Stimulated activated CD4-positive, alpha-beta T cell treated with anti-CD3 and anti-CD28 coated beads, Interleukin-12 subunit alpha, Interleukin-12 subunit beta, amount 100 ng/mL, for 48 hours (primary cell): ENCODE measurements at places on chromosomes 16 and 17.

DNA sequence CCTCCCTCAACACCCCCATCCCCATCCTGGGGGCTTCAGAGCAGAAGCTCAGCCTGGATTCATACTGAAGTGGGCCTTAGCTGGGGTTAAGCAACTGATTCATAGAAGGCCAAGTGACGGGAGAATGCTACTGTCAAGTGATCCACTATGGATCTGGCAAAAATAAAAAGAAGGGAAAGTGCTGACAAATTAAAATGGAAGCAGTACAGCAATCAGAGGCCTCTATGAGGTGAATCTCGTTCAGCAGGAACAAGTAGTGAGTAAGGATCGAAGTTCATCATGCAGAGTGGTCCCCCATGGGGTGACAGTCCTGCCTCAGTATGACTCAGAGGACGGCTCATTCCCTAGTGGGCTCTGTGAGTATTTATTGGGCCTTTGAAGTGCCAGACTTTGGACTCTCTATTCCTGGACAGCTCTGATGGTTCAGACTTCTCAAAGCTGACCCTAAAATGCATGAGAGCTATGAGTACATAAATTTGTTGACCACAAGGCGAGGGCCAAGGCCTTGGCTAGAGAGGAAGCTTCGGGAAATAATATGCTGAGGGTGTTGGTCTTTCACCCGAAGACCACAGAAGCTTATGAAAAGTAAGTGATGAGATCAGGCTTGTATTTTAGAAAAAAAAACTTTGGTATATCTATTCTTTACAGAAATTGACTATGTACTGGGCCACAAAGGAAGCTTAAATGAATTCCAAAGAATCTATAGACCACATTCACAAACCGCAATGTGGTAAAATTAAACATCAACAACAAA is 5.3 kb upstream of the NSMCE1 start:
- no peak for DNase-seq

DNA sequence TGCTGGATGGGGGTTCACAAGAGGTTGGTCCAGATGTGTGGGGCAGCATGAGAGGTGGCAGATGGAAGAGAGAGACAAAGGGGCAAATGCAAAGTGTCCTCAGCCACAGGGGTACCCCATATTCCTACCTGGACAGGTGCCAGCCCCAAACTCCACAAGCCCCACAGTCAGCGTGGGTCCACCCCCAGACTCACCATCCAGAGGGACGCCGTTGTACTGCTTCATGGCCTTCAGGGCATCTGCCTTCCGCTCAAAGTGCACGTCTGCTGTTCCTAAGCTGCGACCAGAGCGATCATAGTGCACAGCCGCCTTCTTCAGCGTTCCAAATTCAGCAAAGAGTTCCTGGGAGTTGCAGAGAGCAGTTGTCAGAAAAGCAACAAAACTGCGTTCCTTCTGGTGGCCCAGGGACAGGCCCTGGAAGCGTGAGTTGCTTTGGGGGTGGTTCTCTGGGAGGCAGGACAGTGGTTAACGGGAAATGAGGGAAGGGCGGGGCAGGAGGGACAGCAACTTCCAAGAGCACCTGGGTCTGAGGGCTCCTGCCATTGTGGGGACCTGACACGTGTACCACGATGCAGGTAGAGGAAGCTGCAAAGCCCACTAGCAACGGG is 2.3 kb downstream of the ALYREF start:
- no peak for DNase-seq

GRCh38 chr16:14399378-14400284 is 230.4 kb downstream of the PARN start:
- no peak for DNase-seq

DNA sequence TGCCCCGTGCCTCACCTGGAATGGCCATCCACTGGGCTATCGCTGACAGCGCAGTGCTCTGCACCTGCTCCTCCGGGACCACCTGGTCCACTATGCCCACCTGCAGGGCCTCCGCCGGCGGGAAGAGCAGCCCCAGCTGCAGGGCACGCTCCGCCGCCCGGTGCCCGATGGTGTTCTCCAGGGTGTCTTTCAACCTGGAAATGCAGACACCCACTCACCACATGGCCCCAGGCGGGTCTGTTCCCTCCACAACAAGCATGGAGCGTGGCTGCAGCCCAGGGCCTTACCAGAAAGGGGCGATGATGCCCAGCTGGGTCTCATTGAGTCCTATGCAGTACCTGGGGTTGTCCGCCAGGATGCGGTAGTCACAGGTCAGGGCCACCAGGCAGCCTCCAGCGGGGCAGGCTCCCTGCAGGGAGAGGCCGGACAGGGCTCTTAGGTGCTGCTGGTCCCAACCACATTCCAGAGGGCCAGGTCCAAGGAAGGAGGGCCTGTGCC is 6.8 kb downstream of the DNASE1L2 start:
- DNase-seq = no peak

DNA sequence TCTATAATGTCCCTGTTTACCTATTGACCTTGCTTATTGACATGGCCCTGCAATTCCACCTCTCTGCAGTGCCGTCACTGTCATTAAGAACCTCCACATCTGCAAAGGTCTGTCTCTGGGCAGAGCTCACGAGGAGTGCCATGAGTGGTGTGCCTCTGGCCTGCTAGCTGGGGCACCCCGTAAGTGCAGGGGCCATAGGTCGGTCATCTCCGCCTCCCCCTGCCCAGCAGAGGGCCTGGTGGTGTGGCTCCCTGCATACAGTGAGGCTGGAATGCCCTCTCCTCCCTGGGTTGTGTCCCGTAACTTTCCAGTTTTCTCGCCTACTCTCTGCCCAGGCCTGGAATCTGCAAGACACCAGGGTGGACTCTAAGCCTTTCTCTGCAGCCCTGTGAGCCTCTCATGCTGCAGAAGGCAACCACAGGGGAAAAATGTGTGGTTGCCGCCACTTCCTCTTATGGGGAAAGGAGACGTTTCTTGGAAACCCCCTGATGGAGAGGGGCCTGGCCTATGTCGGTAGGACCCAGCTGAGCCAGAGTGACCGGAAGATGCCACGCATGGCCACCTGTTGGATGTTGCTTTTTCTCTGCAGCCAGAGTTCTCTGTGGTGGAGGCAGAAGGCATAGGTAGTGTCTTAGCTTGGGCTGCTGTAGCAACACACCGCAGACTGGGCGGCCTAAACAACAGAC is 2.7 kb upstream of the SNX20 start:
- peak; percentile 48 for DNase-seq

GRCh38 chr16:27066668-27067537 is at the start of gene C16orf82:
TSS of gene C16orf82 (plus strand) at chr16:27066927.
- no peak for DNase-seq

GRCh38 chr16:74304164-74304834 is 7.7 kb downstream of the PSMD7 start:
- DNase-seq = no peak

- DNase-seq = no peak
Observed at GRCh38 chr16:72829846-72830775, 217.8 kb downstream of the ZFHX3 start.

DNA sequence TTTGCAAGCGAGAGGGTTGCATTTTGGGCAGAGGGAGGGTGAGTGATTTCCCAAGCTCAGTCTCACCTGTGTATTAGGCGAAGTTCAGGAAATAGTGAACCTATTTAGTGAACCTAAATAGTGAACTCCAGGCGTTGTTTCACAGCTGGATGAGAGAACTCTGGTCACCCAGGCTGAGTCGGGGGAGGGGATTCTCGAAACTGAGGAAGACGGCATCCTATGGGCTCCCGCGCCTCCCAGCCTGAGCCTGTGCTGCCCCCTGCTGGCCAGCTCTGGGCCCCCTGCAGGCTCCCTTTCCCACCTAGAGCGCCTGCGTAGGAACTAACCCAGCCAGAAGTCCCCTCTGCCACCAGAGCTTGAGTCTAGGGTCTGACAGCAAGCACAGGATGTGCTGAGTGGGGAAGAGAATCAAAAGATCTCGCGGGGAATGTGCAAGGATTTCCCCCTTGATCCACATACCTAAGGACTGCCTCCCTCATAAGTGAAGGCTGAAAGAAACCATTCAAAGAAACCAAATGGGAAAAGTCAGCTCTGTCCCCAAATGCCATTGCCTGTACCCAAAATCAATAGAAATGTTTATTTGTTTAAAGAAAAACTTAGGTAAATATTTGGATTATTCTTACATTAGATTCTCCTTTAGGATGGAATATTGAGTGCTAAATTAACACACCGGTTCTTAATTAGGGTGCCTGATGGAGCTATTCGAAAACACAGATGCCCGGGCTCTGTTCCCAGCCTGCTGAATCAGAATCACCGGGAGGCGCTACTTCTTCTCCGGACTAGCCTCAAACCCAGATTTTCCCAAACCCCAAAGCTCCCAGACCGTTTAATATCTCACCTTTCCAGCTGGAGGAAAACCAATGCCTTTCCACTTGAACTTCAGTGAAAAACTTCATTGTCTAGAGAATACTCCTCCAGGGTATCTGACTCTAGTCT is 14.8 kb upstream of the MARVELD3 start:
- peak; percentile 57 for DNase-seq

GRCh38 chr17:17682737-17683680 is 1.8 kb downstream of the RAI1 start:
- peak; percentile 49 for DNase-seq

DNA sequence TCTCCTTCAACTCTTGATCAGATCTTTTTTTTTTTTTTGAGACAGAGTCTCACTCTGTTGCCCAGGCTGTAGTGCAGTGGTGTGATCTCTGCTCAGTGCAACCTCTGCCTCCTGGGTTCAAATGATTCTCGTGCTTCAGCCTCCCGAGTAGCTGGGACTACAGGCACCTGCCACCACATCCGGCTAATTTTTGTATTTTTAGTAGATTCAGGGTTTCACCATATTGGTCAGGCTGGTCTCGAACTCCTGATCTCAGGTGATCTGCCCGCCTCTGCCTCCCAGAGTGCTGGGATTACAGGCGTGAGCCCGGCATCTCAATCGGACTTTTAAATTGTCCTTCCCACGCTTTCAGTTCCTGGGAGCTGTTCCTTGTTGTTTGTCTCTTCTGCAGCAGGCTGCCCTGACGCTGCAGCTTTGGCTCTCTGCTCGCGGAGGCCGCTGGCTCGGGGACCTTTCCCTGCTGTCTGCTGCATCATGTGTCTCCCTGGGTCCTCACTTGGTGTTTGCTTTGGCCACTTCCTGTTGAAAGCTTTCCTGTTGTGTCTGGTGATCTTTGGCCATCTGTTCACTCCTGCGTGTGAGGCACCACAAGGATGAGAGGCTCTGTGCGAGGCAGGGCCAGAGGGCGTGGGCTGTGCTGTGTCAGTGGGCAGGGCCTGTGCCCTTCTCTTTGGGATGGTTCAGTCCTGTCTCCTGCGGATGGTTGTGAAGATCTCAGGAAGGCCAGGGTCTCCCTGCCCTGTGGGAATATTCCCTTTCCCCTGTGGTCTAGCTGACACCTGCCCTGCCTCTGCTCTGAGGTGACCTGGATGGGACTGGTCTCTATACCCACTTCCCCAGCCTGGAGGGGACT is 18.4 kb upstream of the CAPN15 start:
- DNase-seq = no peak

DNA sequence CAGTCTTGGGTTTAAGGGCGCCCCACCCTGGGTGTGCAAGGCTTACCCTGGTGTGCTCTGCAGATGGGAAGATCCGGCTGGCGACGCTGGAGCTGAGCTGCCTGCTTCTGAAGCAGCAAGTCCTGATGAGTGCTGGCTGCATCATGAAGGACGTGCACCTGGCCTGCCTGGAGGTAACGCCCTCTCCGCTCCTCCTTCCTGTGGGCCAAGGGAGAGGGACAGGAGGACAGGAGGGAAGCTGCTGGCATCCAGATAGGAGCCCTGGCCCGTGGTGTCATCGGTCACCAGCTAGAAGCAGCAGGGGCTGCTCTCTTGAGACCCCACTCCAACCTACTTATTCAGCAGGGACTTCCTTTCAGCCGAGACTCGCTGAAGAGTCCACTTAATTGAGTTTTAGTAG is 97.8 kb downstream of the CLEC16A start:
- no peak for DNase-seq

DNA sequence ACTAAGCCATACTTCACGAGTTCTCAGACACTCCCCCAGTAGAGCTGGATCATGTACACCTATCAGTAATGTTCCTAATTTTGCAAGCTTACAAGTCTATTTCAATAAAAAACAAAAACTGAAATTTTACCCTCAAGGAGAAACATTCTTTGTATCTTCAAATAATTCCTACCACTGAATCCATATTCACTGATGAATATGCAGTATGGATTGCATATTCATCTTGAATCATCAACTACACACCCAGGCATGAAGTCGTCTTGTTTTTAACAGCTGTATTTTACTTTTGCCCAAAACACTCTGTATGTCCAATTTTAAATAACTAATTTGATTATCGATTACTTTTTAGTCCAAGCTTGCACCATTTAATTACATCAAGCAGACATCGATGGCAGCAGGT is 31.8 kb downstream of the ZDHHC7 start:
- DNase-seq = no peak

- DNase-seq = no peak
Observed at GRCh38 chr16:13168091-13168572, 266.7 kb downstream of the SHISA9 start.

DNA sequence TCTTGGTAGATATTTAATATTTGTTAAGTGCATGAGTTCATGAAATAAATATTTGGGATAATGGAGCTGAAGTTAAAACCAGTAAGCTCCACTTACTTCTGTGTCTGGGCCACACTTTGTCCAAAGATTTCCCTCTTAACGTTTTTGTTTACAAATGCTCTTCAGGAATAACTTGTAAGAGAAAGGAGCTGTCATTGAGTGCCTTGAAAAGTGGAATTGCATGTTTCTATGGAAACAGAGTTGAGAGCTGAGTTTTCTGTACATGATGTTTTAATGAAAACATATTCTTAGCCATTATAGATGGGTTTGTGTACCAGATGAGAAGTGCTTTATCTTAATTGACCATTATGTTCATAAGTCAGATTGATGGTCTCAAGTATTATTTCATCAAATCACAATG is 1045.4 kb upstream of the EEF2KMT start:
- DNase-seq = no peak

- DNase-seq = no peak
Observed at GRCh38 chr17:56754523-56755208, 79.1 kb downstream of the C17orf67 start.

- DNase-seq = no peak
Observed at GRCh38 chr17:4233668-4234258, 30.0 kb downstream of the ANKFY1 start.

DNA sequence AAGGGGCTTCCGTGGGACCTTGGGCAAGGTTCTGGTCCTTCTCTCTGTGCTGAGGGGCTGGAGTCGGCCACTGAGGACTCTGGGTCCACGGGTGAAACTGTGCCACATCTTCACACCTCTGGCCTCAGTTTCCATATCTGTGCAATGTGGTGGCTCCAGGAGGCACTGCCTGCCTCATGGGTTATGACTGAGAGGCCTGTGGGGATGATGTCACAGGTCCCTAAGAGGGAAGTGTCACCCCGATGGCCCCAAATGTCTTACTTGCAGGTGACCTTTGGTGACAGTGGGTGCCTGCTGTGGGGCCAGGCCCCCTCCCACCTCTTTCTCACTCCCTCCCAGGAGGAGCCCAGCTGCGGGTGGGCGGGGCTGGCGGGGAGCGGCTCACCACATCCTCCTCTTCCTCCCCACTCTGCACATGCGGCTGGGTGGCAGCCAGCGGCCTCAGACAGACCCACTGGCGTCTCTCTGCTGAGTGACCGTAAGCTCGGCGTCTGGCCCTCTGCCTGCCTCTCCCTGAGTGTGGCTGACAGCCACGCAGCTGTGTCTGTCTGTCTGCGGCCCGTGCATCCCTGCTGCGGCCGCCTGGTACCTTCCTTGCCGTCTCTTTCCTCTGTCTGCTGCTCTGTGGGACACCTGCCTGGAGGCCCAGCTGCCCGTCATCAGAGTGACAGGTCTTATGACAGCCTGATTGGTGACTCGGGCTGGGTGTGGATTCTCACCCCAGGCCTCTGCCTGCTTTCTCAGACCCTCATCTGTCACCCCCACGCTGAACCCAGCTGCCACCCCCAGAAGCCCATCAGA is at the start of gene IL21R:
TSS of gene IL21R (plus strand) at position 407 of the 801 bp plus-strand sequence. CDS start 27,898 bp downstream, outside the sequence.
- DNase-seq = peak; percentile 81

- no peak for DNase-seq
Observed at GRCh38 chr17:63517825-63518534, 5.2 kb upstream of the KCNH6 start.

GRCh38 chr16:69861292-69862030 is 89.7 kb upstream of the CLEC18A start:
- DNase-seq = no peak
